T-helper 2 cell (primary cell): ENCODE measurements at places on chromosomes 7 and 10.

- DNase-seq = no peak
These were observed 24.6 kb downstream of the NT5C2 start for GRCh38 chr10:103168438-103168837.

DNA sequence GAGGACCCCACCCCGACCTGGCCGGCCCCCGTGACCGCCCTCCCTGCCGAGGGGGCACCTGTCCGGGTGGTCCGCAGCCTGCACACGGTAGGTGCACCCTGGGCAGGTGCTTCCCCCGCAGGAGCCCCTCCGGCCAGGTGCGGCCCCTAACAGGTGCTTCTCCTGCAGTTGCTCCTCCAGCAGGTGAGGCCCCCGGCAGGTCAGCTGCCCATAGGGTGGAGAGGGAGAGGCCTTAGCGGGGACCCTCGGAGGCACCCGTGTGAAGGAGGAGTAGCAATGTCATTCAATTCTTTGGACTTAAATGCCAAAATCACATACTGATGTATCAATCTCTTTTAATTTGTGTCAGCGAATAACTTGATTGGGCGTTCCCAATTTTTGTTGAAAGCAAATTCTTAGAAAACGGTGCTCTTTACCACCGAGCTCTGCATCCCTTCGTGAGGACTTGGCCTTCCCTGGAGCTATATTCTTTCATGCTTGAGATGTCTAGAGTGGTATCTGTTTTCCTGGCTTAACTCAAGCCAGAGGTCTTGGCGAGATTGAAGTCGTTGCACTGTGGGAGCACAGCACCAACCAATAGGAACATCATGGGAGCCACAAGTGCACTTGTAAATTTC is 738 bp upstream of the NCAPG2 start:
- no peak for DNase-seq

DNA sequence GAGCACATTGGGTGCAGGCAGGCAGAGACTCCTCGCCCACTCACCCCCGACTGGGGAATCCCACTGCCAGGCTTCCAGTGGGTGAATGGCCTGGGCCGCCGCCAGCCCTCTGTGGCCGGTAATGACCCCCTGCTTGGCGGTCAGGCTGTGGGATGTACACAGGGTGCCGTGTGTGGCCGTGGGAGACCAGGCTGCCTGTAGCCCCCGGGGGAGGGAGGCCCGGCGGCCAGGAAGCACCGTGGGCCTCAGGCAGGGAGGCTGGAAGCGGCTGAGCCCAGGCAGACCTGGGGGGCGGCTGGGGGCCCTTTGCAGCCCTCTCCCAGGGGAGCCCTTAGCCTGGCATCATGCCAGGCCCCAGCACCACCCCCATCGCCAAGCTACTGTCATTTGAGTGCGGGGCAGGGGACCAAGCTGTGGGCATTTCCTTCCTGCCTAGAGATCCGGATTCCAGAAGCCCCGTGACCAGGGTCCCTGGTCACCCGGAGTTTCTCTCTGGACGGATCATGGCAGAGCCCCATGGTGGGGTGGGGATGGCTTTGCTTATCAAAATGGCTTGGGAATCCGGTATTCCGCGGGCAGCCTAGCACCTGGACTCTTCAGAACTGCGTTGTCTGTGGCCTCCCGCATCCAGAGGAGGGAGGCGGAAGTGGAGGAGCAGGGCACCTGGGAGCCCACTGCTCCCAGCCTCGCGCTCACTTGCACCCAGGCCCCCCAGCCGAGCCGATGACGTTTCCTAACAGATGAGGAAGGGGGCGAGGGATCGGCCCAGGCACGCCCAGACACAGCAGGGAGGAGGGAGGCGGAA is 1.1 kb downstream of the TTYH3 start:
- peak; percentile 18 for DNase-seq

DNA sequence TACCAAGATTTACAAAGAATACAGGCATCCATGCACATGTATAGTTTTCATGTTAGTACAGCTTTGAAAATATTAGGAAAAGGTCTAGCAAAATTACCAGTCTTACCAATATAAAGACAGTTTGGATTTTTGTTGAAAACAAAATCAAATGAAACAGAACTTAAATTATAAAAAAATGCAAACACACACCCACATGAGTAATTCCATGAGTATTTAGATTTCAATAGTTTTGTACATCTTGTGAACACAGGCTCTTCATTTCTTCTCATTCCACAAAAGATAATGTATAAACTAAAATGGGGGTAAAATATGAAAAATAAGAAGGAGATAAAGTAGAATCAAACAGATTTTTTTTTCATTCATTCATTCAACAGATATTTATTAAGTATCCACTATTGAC is 682.2 kb upstream of the ANKRD30A start:
- no peak for DNase-seq

DNA sequence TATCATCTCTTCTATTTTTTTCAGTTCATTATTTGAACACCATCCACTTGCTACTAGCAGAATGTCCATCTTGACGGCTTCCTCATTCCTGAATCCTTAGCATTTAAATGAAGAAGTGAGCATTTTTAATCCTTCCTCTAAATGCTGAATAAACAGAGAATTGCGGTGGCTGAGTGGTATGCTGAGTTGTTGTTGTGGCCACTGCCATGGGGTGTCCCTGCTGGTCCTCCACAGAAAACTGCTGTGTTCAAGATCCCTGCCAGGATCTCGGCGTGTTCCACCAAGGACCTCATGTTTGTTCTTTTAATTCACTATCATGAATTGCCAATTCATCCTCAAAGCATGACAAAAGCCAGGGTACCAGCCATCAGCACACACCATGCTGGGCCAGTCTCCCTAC is 48.9 kb upstream of the HABP2 start:
- no peak for DNase-seq

DNA sequence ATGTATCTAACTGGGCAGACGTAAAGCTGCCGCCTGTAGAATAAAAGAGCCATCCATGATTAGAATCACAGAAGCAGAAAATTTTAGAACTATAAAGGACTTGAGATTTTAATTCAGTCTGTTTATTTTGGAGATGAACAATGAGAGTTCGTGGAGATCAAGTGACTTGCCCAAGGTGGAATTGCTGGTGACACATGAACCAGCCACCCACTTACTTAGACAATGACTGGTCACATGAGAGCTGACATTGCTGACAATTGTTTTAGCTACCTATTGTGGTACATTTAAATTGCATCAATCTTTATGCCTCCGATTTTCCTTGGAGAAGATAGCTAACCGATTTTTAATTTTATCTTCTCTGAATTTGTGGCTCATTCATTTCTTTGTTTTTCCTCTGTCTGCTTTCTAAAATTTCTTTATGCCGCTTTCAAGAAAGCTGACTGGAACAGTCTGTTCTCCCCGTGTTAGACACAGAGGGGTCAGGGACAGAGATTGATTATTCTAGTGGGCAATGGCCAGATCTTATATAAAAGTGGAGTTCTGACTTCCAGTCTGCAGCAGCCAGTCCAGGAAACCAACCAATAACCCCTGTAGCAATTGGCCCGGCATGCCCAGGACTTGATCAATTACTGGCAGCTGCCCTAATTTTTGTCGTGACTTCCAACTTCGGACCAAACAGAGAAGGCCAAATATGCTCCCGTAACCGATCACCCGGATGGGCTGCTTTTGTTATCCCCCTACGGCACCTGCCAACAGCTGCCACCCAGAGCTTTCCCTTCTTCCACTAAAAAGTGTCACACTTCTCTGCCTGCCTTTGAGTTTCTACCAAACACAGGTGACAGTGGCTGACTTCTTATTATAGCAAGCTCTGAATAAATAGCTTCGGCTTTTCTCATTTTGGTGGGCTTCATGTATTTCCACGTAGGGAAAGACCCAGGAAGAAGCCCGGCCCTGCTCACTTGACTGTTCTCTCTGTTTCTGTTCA is 241.6 kb downstream of the CAMK1D start:
- no peak for DNase-seq

- no peak for DNase-seq
These were observed 179.4 kb downstream of the PIP4K2A start for GRCh38 chr10:22534849-22535604.

DNA sequence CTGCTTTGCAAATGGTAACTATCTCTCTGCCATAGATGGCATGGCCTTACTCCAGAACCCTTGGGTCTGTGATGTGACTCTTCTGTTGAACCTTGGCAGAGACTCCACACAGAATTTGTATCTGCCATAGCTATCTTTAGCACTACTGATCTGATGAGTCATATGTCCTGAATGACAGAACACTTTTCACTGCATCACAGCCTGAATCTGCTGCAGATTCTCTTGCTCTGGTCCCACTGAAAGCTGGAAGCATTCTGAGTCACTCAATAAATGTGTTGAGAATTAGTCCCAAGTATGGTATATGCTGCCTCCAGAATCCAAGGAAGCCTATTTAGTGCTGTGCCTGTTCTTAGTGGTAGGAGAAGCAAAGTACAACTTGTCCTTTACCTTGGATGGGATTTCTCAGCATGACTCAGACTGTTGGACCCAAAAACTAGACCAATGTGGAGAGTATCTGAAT is 39.5 kb upstream of the ANKRD1 start:
- no peak for DNase-seq

- DNase-seq = no peak
These were observed 6.4 kb upstream of the FIGNL1 start for GRCh38 chr7:50456371-50457123.

DNA sequence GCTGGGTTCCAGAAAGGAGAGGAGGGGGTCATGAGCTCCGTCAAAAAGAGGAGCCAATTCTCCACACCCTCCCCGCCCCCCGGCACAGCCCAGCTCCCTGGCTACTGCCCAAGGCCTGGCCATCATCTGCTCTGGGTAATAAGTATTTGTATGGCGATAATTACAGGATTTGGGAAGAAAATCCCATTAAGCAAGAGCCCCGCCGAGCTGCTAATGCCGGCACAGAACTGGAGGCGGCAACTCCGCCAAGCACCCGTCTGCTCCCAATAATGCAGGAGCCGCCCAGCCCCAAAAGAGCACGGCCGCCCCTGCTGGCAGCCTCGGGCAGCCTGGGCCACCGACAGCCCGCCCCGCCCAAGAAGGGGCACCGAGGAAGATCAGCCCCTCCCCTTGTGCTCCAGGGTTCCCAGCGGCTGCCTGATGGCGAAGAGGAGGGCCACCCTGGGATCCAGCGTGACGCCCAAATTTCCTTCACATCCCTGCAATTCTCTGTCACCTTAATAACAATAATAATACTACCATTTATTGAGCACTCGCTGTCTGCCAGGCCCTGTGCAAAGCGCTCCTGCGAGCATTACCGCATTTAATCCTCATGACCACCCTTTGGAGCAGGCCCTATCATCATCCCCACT is 5.9 kb downstream of the SLIT1 start:
- DNase-seq = no peak

GRCh38 chr10:92809840-92810239 is 38.5 kb upstream of the EXOC6 start:
- no peak for DNase-seq

GRCh38 chr7:47074702-47075153 is 507.2 kb downstream of the TNS3 start:
- no peak for DNase-seq

- DNase-seq = no peak
These were observed 83.8 kb downstream of the ABCA13 start for GRCh38 chr7:48255046-48255445.

DNA sequence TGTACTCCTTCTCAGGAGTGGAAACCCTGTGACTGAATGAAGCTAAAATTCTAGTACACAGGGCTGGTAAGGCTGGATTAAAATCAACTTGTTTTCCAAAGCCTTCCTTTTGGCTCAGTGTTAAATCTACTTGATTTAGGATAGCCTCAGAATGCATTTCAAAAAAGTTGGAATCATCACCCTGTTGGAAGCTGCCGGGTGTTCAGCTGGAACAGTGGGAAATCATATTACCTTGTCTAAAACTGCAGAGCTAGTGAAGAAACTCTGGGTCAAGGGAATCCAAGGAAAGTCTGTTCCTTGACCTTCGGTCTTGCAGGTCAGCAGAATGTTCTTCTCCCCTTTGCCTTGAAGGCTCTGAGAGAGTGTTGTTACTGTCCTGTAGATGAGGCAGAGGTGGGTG is 252.1 kb upstream of the INHBA start:
- no peak for DNase-seq

- DNase-seq = no peak
These were observed 5.0 kb downstream of the LSMEM1 start for GRCh38 chr7:112485766-112486165.

GRCh38 chr10:59085054-59085453 is 91.4 kb upstream of the PHYHIPL start:
- DNase-seq = no peak

DNA sequence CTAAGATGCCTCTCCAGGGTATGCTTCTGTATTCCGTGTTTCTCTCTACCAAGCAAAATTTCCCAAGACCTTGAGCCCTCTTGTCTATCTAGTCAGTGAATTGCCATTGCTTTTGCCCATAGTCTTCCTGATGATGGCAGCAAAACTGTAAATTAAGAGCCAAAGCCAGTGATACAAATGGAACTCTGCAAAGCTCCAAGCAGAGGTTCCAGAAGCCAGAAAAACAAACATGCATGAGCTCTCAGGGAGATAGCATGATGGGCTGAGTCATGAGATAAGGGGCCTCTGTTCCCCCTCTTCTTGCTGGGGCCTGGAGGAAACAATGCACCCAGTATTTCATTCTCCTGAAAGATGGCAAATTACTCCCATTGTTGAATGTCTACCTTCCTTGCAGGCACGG is 24.7 kb downstream of the LSMEM1 start:
- no peak for DNase-seq

DNA sequence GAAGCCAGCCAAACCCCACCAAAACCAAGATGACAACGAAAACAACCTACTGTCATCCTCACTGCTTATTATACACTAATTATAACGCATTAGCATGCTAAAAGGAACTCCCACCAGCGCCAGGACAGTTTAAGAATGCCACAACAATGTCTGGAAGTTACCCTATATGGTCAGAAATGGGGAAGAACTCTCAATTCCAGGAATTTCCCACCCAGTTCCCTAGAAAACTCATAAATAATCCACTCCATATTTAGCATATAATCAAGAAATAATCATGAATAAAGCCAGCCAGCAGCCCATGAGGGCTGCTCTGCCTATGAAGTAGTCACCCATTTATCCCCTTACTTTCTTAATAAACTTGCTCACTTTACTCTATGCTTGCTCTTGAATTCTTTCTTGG is 20.8 kb downstream of the MICU1 start:
- DNase-seq = no peak

DNA sequence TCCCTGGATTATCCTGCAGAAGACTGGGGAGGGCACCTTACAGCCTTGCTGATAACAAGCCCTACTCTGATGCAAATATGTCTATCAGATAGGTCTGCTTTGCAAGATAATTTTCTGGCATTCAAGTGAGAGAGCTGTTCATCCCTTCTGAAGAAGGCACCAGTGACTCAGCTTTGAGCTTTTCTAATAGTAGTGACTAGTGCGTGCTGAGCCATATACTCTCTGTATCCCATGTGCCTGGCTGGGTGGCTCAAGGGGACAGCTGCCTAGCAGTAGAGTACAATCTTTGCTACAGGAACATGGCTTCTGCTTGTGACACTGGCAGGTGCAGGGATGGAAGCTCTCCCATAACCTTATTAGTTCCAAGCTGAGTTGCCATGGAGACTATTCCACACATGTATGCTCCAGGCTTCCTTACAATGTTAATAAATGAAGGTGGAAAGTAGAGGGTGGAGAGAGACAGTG is 35.0 kb upstream of the ABCB4 start:
- no peak for DNase-seq

- no peak for DNase-seq
These were observed 16.8 kb upstream of the TSPAN12 start for GRCh38 chr7:120874722-120875121.
